HFFc6 (cell line): ENCODE measurements at places on chromosomes 2 and 18. TPM values are rescaled to one million over a fixed set of nuclear protein-coding genes. Genes with fewer than 3 reads are reported as not detected.

MROH2A gene
- not detected in 3 replicates for total RNA-seq

PTPN2 gene
- 19.2 to 23.1 TPM (median 21.5 TPM) in 3 replicates for total RNA-seq

CHST10 gene
- total RNA-seq, result 6.0 to 8.4 TPM (median 6.0 TPM) in 3 replicates

SERPINB13 gene
- total RNA-seq, result not detected in 3 replicates

FAM110C gene
- not detected in 2 replicates for total RNA-seq

SLC5A7 gene
- not detected in 3 replicates for total RNA-seq

POMC gene
- not detected in 3 replicates for total RNA-seq

NEU2 gene
- not detected in 2 replicates for total RNA-seq

ATP8B1 gene
- 78.8 and 115 TPM in 2 replicates for total RNA-seq

KCNJ13 gene
- not detected in 3 replicates for total RNA-seq

PFN4 gene
- total RNA-seq, result 0.89 to 1.1 TPM (median 0.97 TPM) in 3 replicates

CRYGD gene
- not detected in 3 replicates for total RNA-seq

LAMA1 gene
- total RNA-seq, result 0.29 to 1.5 TPM (median 0.83 TPM) in 3 replicates

DNA sequence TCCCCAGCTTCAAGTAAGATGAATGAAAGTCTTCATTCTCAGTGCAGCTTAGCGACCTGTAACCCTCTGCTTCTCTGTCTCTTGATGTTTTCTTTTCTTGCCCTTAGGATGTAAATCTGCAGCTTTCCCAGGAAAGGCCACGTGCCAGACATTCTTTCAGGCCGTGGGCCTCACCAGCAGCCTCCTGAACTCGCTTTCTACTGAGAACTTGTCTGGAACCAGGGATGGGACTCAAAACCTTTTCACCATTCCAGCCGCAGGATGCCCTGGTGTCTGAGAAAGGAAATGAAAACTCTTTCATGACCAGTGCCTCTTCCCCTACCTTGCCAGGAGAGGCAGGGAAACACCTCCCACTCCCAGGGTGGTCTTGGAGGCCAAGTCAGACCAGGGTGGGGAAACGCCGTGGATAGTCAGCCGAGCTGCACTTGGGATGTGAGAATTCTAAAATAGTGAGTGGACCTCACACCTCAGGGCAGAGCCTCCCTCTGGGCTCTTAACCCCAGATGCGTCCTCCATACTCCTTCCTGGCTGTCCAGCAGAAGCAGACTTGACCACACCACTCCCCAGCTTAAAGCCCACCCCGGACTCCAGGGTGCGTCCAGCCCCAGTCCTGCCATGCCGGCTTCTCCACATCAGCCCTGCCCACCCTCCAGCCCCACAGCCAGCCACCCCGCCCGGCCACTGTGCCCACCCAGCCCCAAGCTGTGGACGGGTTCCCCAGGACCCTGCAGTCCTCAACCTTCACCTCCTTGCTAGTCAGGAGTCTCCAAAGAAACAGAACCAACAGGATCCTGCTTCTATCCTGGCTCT lies 115.5 kb downstream of the TWIST2 start:
- H3K27me3 ChIP-seq, result peaks cover 7% of the 10 kb centered on the region
- no peak overlapping the region for H3K4me3 ChIP-seq
- peaks cover 9% of the 10 kb centered on the region for H3K4me1 ChIP-seq
- peaks cover 4% of the 10 kb centered on the region; the same call in 1 of the 2 replicates for H3K36me3 ChIP-seq

DNA sequence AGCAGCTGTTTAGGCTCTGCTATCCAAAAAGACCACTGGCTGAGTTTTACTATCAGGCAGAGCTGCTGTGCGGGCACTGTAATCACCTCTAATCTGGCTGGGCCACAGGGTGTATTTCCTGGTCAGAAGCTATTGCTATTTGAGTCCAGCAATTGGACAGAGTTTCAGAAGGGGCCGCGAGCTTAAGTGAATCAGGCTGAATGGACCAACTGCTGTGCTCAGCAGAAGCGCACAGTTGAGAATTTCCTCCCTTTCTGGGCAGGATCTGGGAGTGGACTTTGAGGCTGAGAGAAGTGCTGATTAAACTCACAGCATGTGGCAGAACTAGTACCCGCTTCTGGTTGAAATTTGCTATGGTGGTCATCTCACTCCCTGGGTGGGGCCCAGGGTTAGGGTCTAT lies 251.8 kb downstream of the INSIG2 start:
- H3K4me3 ChIP-seq, result no peak overlapping the region
- no peak for DNase-seq
- no peaks in the 10 kb centered on the region for H3K27me3 ChIP-seq
- H3K4me1 ChIP-seq, result no peaks in the 10 kb centered on the region
- H3K36me3 ChIP-seq, result 0 out of 2 replicates have a peak, but pooled peaks cover 5% of the 10 kb centered on the region

DNA sequence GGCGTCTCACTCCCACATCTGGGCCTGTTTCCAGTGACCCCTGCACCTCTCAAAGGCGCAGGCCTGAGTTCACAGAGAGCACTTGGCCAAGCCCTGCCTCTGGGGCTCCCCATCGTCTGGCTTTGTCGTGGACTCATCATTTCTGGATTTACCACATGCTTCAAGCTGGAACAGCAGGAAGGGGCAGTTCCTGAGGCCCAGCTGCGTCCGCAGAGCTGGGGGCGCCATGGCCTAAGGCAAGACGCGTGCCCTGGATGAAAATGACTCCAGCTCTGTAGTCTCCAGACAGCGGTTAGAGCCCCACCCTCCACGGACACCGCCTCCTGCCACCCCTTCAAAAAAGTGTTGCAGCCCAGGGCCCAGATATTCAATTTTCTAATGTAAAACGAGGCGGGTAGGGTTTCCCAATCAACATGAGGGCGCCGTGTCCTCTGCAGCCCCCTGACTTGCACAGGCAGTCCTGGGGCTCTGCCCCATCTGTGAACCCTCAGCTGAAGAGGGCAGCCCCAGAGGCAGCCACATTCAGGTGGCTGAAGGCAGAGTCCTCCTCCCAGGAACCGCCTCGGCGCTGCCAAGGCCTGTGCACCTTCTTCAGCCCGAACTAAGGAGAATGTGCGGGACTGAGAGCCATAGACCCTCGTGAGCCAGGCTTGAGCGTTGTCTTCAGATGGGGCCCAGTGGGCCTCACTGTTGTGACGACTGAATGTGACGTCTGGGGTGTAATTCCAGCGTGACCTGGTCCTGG lies 85.5 kb downstream of the NFATC1 start:
- H3K27me3 ChIP-seq, result peaks cover 3% of the 10 kb centered on the region
- H3K27ac ChIP-seq, result no peak overlapping the region
- no peak overlapping the region for H3K4me3 ChIP-seq
- DNase-seq, result no peak

DNA sequence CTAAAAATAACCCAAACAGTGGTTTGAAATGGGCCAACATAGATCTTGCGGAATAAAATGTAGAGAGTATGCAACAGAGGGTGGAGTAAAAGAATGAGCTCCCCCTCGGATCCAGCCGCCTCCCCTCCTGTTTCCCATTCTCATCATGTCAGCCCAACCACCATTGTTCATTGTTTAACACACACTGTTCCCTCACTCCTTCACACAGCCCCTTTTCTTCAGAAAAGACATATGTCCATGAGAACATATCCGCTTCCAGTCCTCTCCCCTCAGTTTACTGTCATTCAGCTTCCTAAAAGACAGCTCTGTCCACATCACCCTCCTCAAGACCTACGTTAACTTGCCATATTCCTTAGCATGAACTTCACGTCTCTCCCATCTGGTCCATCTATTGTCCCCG lies 62.9 kb upstream of the SERTAD2 start:
- no peak overlapping the region for H3K4me3 ChIP-seq
- H3K4me1 ChIP-seq, result peaks cover 5% of the 10 kb centered on the region
- H3K27me3 ChIP-seq, result no peaks in the 10 kb centered on the region; the same call in 1 of the 2 replicates

DNA sequence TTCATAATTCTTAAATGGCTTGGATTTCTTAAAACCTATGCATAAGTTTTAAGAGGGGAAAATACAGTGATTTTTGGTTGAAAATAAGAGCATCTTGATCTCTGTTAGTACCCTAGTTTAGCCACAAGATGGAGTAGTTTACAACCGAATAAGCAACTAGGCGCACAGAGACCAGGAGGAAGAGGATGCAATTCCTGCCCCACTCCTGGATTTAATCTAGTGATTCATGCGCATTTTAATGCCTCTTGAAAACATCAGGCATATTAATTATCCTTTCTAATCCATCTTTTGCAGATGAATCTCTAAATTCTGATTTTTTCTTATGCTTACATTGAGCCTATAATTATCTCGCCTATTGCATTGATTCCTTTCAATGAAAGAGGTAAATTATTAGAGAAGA lies 76.7 kb downstream of the MRPS9 start:
- DNase-seq, result peak; percentile 65
- H3K4me1 ChIP-seq, result no peaks in the 10 kb centered on the region; the same call in 1 of the 2 replicates
- no peak overlapping the region for H3K27ac ChIP-seq
- no peaks in the 10 kb centered on the region for H3K36me3 ChIP-seq
- H3K27me3 ChIP-seq, result peaks cover under 1% of the 10 kb centered on the region; the same call in 1 of the 2 replicates
- no peak overlapping the region for H3K4me3 ChIP-seq

DNA sequence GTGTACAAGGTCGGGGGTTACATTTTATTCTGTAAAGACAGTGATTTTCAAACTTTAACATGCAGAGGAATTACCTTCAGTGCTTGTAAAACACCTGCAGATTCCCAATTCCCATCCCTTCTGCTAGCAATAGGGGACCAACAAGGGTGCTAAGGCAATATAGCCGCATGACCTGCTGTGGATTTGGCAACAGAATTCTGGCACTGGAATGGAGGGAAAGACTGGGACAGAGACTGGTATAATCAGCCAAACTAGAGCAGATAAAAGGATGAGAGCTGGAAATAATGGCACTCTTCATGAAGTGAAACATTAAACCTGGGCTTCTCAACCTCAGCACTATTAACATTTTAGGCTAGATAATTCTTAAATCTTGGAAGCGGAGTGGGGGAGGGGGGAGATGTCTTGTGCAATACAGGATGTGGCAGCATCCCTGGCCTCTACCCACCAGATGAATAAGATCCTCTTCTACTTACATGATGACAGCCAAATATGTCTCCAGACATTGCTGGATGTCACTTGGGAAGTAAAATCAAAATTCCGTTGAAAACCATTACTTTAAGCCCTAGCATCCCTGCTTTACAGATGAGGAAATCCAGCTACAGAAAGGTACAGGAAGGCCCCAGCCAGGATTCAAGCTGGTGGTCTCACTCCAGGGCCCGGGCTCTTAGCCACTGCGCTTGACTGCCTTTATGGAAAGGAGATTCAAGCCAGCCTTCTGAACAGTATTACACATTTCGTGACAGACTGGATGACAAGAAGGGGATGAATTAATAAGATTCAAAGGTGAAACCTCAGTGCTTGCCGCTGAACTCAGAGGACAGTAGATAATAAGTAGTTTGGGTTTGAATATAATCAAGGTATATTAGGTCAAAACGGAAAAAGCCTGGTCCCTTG lies 1.7 kb downstream of the EVA1A start:
- no peak for DNase-seq
- peak overlapping the region; percentile 59; the same call in 1 of the 2 replicates for H3K27ac ChIP-seq
- peaks cover 73% of the 10 kb centered on the region for H3K4me1 ChIP-seq
- H3K27me3 ChIP-seq, result peaks cover 7% of the 10 kb centered on the region
- peak overlapping the region; percentile 93 for H3K4me3 ChIP-seq

- no peaks in the 10 kb centered on the region for H3K36me3 ChIP-seq
- peaks cover 22% of the 10 kb centered on the region for H3K4me1 ChIP-seq
- peaks cover 8% of the 10 kb centered on the region for H3K27me3 ChIP-seq
- no peak for DNase-seq
- 0 out of 2 replicates have a peak overlapping the region, but pooled peaks have one; percentile 41 for H3K4me3 ChIP-seq
- no peak overlapping the region for H3K27ac ChIP-seq
Observed at GRCh38 chr18:45567123-45567522, 48.2 kb upstream of the SLC14A2 start.

- H3K36me3 ChIP-seq, result peaks cover 28% of the 10 kb centered on the region
- H3K27ac ChIP-seq, result peak overlapping the region; percentile 87
- H3K4me3 ChIP-seq, result no peak overlapping the region; the same call in 1 of the 2 replicates
- DNase-seq, result no peak
- H3K4me1 ChIP-seq, result peaks cover 65% of the 10 kb centered on the region
- H3K27me3 ChIP-seq, result peaks cover 6% of the 10 kb centered on the region
Observed at GRCh38 chr2:231714639-231715498, 6.5 kb downstream of the PTMA start.

- H3K4me3 ChIP-seq, result peak overlapping the region; percentile 57
- H3K27ac ChIP-seq, result peak overlapping the region; percentile 83
- DNase-seq, result peak; percentile 88
- H3K4me1 ChIP-seq, result peaks cover 72% of the 10 kb centered on the region
Observed at GRCh38 chr18:9631814-9632496, 17.6 kb upstream of the PPP4R1 start.

DNA sequence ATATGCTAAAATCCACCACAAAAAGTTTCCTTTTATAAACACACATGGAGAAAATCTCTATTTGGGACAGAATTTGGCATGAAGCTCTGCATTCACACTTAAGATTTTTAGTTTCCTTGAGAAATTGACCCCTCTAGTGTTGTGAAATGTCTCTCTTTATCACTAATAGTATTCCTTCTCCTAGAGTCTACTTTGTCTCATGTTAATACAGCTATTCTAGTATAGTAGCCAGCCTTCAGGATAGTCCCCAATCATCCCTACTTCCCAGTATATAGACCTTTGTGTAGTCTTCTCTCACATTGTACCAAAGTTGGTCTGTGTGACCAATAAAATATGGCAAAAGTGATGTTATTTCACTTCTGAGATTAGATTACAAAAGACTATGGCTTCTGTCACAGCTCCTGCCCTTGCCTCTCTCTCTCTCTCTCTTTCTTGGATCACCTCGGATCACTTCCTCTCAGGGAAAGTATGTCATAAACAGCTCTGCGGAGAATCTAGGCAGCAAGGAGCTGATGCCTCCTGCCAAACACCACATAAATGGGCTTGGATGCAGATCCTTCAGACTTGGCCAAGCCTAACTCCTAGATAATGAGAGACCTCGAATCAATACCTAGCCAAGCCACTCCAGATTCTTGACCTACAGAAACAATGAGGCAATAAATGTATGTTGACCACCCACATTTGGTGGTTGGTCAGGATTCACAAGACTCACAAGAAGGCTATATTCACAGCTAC lies 59.7 kb upstream of the NABP1 start:
- no peaks in the 10 kb centered on the region for H3K27me3 ChIP-seq
- peak overlapping the region; percentile 14; the same call in 1 of the 2 replicates for H3K27ac ChIP-seq
- no peaks in the 10 kb centered on the region for H3K36me3 ChIP-seq
- peaks cover 58% of the 10 kb centered on the region for H3K4me1 ChIP-seq
- no peak overlapping the region for H3K4me3 ChIP-seq
- no peak for DNase-seq

GRCh38 chr2:26646986-26647672 lies 6.0 kb upstream of the CIB4 start:
- H3K27me3 ChIP-seq, result peaks cover 68% of the 10 kb centered on the region
- H3K27ac ChIP-seq, result no peak overlapping the region
- DNase-seq, result no peak
- H3K4me1 ChIP-seq, result peaks cover 1% of the 10 kb centered on the region; the same call in 1 of the 2 replicates

- no peak overlapping the region for H3K4me3 ChIP-seq
- no peaks in the 10 kb centered on the region for H3K36me3 ChIP-seq
- no peak for DNase-seq
- H3K27ac ChIP-seq, result no peak overlapping the region
- H3K4me1 ChIP-seq, result peaks cover 13% of the 10 kb centered on the region
Observed at GRCh38 chr18:12394428-12394827, 13.3 kb upstream of the PRELID3A start.

DNA sequence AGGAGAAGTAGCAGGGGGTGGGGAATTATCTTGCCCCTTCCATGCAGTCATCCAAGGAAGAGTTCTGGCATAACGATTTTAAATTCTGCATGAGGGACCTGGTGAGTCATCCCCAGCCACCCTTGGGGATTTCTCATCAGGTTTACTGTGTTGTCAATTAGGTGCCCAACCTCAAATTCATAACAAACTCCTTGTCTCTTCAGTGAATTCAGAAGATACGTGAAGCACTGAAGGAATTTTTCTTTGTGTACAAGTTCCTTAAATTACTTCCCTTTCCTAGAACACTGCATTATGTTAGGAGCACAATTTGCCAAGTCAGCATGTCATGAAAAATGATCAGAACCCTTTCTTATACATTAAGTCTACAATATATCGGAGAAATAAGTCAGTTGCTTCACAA lies 70.8 kb upstream of the NOSTRIN start:
- peaks cover 27% of the 10 kb centered on the region for H3K4me1 ChIP-seq
- no peaks in the 10 kb centered on the region for H3K36me3 ChIP-seq
- DNase-seq, result no peak
- no peak overlapping the region for H3K4me3 ChIP-seq
